Astrocyte of the hippocampus (primary cell): ENCODE measurements at places on chromosomes 3 and 15.

GRCh38 chr15:49044766-49045606, 1.3 kb downstream of the SECISBP2L start:
- peak; percentile 11 for DNase-seq

GRCh38 chr15:48915861-48916260, 37.9 kb downstream of the EID1 start:
- no peak for DNase-seq

GRCh38 chr3:48459331-48459730, 12.8 kb downstream of the ATRIP start:
- DNase-seq = no peak

GRCh38 chr3:29577250-29577649, 296.4 kb downstream of the RBMS3 start:
- DNase-seq = no peak

GRCh38 chr15:59166601-59167265, 39.9 kb upstream of the LDHAL6B start:
- DNase-seq = no peak

GRCh38 chr15:97099040-97099439, 768.5 kb downstream of the NR2F2 start:
- no peak for DNase-seq

DNA sequence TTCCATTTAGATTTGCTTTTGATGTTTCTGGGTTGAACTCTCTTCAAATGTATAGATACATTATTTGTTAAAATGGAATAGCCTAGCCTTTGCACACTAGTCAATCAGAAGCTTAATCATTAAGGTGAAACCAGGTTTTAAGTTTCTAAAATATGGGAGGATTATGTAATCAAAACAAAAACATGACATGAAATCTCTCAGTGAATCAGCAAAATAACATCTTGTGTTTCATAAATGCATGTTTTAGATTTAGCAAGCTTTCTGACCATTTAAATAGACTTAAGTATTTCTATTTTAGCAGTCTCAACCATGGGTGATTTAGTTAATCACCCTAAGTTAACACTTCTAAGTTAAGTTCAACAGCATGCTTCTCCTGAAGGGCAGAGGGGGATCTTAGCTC, 11.3 kb downstream of the GTF2E1 start:
- DNase-seq = no peak

- DNase-seq = peak; percentile 69
These were observed 27.8 kb downstream of the FAM43A start for GRCh38 chr3:194713299-194714136.

DNA sequence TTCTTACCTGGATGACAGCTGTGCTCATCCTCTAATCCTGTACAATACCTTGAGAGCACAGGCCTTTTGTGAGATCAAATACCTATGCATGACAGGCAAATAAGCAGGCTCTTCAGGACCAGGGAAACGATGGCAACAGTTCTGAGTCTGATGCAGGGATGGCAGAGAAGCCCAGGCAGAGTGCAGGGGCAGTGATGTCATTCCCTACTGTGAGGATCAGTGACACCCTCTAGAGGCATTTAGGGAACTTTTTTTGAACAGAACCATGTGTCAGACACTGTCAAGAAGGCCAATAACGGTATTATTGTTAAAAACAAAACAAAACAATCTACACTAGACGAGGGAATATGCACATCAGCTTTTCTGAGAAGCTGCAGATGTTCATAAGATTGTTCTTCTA, 314.8 kb upstream of the CTDSPL start:
- peak; percentile 62 for DNase-seq

DNA sequence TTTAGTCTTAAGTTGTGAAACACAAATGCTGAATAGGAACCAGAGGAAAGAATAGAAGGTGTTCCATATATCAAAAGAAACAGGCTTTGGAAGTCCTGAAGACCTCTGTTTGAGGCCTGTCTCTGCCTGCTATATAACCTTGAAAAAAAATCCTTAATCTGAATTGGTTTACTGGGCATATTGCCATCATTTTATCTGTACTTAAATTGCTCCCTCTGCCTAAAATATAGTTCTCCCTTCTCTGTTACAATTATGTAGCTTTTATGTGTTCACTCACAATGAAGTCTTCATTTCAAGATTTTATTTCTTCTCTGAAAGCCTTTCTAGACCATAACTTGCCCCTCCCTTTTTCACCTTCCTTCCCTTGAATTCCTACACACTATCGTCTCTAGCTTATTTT, 21.2 kb downstream of the ARL13B start:
- DNase-seq = no peak
